ENCODE measurements at places on chromosomes 11 and 22. TPM values are rescaled to one million over a fixed set of nuclear protein-coding genes. Genes with fewer than 3 reads are reported as not detected.

DNA sequence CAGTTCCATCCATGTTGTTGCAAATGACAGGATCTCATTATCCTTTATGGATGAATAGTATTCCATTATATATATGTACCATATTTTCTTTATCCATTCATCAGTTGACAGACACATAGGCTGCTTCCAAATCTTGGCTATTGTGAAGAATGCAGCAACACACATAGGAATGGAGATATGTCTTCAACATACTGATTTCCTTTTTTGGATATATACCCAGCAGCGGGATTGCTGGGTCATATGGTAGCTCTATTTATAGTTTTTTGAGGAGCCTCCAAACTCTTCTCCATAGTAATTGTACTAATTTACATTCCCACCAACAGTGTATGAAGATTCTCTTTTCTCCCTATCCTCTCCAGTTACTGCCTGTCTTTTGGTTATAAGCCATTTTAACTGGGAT lies 383.9 kb upstream of the CHORDC1 start:
- no peak for DNase-seq

- peak; percentile 70 for DNase-seq
Measured at GRCh38 chr22:31846161-31847115, 92.6 kb downstream of the DEPDC5 start.

Gene MRGPRX3
- not detected for total RNA-seq

Gene VPS11
- 26.9 TPM for total RNA-seq

DNA sequence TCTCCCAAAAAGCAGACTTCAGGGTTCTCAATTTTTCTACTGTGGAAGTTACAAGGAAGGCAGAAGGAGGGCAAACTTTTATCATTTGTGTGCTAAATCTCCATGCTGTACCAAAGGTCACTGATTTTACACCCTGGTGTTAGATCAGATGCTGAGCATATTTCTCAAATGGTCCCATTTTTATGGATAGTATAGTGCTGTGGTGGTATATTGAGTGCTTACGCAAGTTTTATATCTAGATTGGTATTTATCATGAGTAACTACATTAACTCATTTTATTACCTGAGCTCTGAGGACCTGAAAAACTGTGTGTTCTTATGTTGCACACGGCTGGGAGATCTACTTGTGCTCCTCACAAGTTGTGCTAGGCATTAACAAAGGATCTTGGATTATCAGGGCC lies 75.1 kb downstream of the PRR5L start:
- DNase-seq = no peak

Gene RHOG
- 28.1 TPM for total RNA-seq

Gene MS4A6E
- total RNA-seq = not detected

Gene IFITM10
- total RNA-seq = 1.9 TPM

GRCh38 chr11:119515771-119516400 lies 92.9 kb upstream of the THY1 start:
- no peak for DNase-seq

DNA sequence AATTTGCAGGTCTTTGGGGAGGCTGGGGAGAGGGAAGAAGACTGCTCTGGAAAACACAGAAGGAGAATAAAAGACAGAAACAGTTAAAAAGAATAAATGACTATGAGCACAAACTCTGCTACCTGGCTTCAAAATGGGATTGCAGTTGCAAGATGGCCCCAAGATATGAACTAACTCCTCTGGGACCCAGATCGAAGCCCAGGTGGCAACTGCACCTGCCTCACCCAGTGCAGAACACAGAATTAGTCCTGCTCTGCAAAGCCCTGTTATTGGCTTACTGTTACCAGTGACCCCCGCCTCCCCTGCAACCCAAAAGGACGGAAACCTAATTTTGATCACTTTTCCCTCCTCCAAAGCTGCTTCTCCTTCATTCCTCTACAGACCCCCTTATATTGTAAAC lies 35.9 kb upstream of the POU2AF1 start:
- peak; percentile 21 for DNase-seq

DNA sequence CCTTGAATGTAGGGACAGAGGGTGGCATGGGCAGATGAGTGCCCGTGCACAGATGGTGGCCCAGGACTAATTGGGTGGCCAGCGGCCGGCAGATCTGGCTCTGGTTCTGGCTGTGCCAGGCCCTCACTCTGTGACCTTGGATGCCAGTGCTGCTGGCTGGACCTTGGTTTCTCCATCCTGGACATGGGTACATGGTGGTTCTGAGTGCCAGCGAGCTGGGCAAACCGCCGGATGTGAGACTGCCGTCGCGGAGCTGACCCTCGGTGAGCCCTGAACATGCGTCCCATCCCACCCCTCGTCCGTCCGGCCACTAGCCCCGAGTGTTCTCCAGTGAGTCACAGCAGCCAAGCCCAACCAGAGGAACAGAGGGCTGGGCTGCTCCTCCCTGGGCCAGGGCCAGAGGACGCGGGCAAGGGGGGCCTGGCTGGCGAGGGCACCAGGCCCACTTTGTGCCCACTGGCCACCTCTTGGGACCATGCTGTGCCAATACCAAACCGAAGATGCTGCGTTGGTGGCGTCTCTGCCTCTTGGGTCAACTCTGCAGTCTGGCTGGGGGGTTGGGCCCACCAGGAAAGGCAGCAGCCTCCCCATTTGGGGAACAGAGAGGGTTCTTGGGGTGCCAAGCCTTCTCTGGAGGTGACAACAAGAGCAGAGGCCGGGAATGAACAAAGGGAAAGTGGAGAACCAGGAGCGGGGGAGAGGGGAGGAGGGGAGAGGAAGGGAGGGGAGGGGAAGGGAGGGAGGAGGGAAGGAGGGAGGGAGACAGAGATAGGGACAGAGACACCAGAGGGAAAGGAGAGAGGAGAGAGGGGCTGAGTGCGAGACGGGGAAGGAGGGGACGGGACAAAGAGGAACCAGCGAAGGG lies 10.7 kb downstream of the LSP1 start:
- DNase-seq = peak; percentile 72

Gene RAPSN
- 0.61 TPM for total RNA-seq

DNA sequence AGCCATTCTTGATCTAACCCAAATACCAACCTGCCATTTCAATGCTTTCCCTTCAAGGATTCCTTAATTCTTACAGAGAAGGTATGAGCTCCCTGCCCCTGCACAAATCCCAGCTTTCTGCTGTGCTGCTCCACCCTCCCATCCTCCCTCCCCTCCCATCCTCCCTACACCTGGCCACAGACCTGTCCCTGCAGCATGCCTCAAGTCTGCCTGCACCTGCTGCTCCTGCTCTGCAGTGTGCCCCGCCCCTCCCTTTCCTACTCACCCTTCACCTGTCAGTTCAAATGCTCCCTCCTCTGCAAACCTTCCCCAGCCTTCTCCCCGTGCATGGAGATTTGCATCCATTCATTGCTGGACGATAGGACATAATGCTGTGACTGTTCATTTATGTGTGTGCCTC lies 139.9 kb upstream of the NARS2 start:
- no peak for DNase-seq

- DNase-seq = no peak
Measured at GRCh38 chr11:109148669-109149068, 273.3 kb upstream of the C11orf87 start.

DNA sequence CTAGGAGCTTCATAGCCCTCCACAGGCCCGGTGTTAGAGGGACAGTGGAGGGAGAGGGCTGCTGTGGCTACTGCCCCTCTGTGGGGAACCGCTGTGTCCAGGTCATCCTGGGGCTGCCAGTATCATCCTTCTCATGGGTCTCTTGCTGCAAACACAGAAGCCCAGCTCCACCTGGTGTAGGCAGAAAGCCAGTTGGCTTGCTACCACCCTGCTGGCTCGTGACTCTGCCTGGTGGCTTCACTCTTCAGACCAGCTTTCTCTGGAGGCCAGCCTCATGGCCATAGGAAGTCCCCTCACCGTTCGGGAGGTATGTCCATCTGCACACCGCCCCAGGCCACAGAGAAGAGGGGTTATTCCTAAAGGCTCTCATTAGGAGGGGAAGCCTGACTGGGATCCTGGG lies 19.4 kb upstream of the SUSD2 start:
- DNase-seq = no peak

DNA sequence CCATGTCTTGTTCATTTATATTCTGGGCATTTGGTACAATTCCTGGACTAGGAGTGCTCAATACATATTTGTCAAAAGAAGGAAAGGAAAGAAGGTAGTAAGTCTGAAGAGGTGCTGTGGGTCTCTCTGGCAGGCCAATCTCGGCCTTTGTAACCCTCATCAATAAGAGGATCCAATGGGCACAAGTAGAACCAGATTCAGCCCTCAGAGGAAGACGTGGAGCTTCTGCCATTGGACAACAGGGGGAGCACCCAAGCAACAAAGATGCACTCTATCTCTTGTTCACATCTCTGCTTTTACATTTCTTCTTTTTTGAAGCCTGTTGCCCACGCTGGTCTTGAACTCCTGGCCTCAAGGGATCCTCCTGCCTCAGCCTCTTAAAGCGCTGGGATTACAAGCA lies 2.2 kb upstream of the VPS11 start:
- peak; percentile 74 for DNase-seq

DNA sequence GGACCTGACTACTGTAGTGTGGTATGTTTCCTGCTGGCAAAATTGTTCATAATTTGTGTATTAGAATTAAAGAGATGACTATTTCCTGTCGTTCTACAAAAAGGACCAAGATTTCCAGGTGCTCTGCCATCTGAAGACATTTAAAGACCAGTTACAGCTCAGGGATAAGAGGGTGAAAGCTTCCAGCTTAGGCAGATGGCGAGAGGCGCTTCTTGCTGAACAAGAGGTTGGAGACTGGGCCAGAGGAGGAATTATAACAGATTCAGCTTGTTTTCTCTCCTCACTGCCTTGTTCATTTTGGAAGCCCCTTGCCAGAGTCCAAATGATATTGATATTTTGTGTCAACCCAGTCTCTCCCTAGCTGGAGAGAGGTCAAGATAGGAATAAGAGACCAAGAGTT lies 23.1 kb upstream of the NNMT start:
- no peak for DNase-seq

All from endodermal cell (in vitro differentiated cells).